ENCODE measurements at places on chromosomes 3 and 15.

DNA sequence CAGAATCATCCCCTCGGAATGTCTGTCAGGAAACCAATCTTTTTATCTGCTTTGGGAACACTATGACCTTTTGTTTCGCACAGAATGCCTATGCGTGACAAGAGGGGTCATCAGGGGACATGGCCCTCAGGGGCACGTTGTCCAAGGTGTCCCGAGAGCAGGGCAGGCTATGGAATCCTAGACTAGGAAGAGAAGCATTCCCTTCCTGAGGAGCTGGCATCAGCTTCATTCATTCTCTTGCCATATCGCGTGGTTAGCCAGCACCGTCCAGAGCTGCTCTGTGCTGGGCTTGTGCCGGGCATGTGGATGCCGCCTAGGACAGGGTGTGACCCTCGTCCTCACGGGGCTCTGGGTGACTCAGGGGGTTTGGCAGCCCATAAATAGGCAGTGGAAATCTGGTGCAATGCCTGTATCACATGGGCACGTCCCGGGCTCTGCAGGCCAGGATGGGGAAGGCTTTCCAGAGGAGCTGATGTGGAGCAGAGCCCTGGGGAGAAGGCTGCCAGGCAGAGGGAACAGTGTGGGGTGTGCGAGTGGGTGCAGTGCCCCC lies 117.8 kb downstream of the TMEM266 start:
- no peak for DNase-seq

GRCh38 chr15:74283368-74283767 lies 47.2 kb downstream of the CCDC33 start:
- no peak for DNase-seq

- no peak for DNase-seq
Observed at GRCh38 chr15:48402427-48403177, 71.4 kb downstream of the DUT start.

DNA sequence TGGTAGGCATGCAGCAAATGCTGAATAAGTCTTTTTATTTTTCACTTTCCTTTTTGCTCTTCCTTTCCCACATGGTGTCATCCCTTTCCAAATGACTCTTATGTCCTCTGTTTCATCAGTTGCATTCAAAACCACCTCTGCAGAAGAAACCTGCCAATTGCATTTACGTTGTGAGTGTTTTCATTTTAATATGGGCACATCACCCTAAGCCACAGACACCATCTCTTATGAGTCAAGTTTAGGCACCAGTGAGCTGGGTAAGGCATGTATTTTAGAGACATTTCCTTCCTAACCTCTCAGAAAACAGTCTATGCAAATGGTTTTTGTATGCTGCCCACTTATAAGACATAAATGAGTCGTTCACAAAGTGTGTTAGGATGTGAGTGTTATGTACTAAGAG lies 223.3 kb upstream of the ADAMTS9 start:
- DNase-seq: no peak

DNA sequence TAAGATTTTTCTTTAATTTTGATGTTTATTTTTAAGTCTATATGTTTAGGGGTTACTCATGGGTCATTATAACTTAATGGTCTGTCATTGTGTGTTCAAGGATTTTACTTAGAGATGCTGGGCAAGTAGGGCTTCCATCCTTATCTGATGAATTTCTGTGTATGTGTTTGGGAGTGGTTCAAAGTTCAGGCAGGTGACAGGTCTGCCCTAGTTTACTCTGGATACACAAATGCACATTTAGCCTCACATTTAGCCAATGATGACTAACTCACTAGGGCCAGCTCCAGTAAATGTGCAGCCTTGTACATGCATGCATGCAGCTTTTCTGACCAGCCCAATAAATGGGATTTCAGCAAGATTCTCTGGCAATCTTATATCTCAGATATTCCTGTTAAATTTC lies 554.1 kb downstream of the SI start:
- DNase-seq: no peak

DNA sequence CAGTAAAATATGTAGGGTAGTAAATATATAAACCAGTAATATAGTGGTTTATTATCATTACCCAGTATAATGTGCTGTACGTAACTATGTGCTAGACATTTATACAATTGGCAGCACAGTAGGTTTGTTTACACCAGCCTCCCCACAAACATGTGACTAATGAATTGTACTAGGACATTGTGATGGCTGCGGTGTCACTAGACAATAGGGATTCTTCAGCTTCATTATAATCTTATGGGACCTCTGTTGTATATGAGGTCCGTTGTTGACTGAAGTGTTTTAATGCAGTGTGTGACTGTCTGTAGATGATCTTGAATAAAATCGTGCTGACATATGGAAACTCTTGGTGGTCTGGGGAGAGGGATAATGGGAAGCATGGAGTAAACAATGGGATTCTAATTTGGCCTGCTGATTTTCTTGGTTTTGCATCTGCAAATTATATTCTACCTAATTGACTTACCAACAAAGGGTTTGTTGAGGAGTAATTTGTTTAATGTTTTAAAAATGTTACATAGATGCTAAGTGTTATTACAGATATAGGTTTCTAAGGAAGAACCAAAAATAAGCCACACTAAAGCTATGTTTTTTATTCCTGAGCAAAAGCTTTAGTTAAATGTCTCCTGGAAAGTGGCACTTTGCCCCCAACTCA lies 496.5 kb upstream of the TBL1XR1 start:
- no peak for DNase-seq

DNA sequence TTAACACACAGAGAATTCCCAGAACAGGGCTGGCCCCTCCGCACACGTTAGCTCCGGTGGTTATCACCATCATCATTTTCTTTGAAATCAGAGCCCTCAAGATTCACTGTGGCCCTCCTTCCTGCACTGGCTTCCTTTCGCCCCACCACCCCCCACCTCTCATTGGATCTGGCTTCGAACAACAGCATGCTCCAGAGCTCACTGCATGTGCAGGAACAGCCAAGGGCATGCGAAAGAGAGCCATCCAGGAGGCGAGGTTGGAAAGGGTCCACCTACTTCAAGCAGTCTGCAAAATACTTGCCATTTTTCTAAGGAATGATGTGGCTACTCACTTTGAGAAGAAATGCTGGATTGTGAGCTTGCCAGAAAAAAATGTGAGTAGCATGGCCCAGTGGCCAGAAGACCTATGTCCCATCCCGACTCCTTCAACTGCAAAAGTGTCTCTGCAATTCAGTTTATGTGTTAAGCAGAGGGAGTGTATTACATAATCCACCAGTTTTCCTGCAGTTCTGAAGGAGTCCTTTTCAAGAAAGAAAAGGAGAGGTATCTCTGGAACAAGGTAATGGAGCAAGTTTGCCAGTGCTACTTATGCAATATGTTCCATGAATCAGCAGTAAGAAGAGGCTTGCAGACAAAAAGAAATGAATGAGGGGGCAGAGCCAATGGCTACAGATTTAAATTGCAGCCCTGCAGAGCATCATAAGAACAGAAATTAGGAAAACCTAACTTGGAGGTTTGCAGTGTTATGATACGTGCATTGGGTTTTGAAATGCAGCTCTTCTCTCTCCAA lies 92.8 kb downstream of the OCA2 start:
- DNase-seq: no peak

GRCh38 chr3:25038922-25039321 lies 389.1 kb upstream of the RARB start:
- no peak for DNase-seq

Data from suppressor macrophage (primary cell).